ENCODE measurements at places on chromosomes 5 and 9. TPM values are rescaled to one million over a fixed set of nuclear protein-coding genes. Genes with fewer than 3 reads are reported as not detected.
A peak's percentile ranks its signal among the peaks of the same experiment; 100 is the strongest.

FLT4 gene
- 4.9 TPM for total RNA-seq

MPDZ gene
- 13.2 TPM for total RNA-seq

- DNase-seq = no peak
- no peaks in the 10 kb centered on the region for H3K27me3 ChIP-seq
- no peak overlapping the region for H3K4me3 ChIP-seq
- H3K27ac ChIP-seq = no peak overlapping the region
Measured at GRCh38 chr9:80926611-80927010, 762.7 kb downstream of the TLE1 start.

GRCh38 chr5:178371362-178372111 is 138.9 kb upstream of the PHYKPL start:
- H3K4me3 ChIP-seq = no peak overlapping the region
- no peak overlapping the region for H3K27ac ChIP-seq
- no peaks in the 10 kb centered on the region for H3K36me3 ChIP-seq
- DNase-seq = no peak

GRCh38 chr9:79334001-79334400 is 237.8 kb upstream of the TLE4 start:
- H3K4me1 ChIP-seq = no peaks in the 10 kb centered on the region
- no peak for DNase-seq
- no peak overlapping the region for H3K4me3 ChIP-seq
- H3K36me3 ChIP-seq = no peaks in the 10 kb centered on the region
- no peak overlapping the region for H3K27ac ChIP-seq
- no peaks in the 10 kb centered on the region for H3K27me3 ChIP-seq

DNA sequence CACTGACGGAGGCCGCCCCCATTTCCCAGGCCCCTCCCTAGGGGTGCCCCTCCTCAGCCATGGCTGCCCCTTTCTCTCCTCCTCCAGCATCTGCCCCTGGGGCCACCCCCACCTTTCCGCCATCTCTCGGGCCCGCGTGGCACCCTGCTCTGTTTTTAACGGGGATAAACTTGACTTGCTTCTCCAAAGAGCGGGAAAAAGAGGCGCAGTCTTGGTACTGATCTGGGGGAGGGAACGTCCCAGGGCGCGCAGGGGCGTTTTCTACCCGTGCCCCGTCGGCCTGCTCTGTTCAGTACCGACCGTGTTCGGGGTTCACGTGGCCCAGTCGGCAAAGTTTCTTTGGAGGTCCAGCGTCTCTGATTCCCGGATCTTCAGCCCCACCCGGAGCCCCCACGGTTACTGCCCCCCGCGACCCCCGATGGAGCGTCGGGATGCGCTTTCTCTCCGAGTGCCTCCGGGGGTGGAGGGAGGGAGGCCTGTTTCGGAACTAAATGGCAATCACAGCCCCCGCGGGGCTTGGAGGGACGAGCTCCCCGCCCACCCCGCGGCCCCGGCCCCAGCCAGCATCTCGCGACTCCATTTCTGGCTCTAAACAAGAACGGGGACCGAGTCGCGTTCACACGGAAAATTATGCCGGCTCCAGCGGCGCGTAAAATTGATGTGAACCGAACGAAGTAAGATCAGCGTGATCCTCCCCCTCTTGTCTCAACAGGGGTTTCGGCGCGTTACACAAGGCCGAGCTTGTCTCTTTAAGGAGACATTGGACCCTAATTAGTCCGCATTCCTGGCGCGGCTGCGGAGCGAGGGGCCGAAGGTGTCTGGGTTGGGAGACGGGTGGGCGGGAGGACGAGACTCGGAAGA is 1.1 kb upstream of the TLE4 start:
- peaks cover 12% of the 10 kb centered on the region for H3K27me3 ChIP-seq
- peaks cover 17% of the 10 kb centered on the region for H3K4me1 ChIP-seq
- no peaks in the 10 kb centered on the region for H3K36me3 ChIP-seq
- peak overlapping the region; percentile 88 for H3K27ac ChIP-seq
- DNase-seq = peak; percentile 47
- peak overlapping the region; percentile 75 for H3K4me3 ChIP-seq

DNA sequence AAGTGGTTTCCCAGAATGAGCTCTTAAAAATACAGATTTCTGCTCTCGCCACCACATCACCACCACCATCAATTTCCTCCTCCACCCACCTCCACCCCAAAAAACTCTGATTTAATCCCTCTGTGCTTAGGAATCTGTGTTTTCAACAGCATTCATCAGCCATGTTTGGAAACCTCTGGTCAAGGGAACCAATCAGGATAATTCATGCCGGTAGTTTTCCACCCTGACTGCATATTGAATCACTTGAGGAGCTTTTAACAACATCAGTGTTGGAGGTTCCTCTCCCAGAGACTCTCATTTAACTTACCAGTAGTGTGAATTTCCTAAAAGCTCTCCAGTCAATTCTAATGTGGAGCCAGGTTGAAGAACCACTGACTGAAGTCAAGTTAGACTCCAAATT is 46.0 kb upstream of the DAB2 start:
- peaks cover 6% of the 10 kb centered on the region for H3K4me1 ChIP-seq
- no peak overlapping the region for H3K27ac ChIP-seq
- no peaks in the 10 kb centered on the region for H3K36me3 ChIP-seq
- H3K4me3 ChIP-seq = no peak overlapping the region
- DNase-seq = no peak
- no peaks in the 10 kb centered on the region for H3K27me3 ChIP-seq

DNA sequence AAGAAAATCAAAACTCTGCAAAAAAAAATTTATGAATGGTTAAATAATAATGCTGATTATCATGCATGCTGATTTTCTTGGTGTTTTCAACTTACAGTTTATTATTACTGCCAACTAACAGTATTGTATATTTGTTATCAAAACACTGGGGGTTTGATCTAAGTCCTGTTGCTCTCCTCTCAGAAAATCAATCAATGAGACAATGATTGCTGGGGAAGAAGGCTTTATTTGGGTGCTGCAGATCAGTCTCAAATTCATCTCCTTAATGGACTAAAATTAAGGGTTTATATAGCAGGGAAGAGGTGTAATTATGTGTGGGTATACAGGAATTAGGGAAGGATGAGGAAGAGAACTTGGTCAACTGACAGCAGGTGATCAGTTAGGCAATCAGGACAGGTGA is 565.5 kb upstream of the CDH6 start:
- no peak overlapping the region for H3K27ac ChIP-seq
- no peaks in the 10 kb centered on the region for H3K27me3 ChIP-seq
- H3K4me3 ChIP-seq = no peak overlapping the region
- H3K4me1 ChIP-seq = no peaks in the 10 kb centered on the region
- no peaks in the 10 kb centered on the region for H3K36me3 ChIP-seq
- DNase-seq = no peak

DNA sequence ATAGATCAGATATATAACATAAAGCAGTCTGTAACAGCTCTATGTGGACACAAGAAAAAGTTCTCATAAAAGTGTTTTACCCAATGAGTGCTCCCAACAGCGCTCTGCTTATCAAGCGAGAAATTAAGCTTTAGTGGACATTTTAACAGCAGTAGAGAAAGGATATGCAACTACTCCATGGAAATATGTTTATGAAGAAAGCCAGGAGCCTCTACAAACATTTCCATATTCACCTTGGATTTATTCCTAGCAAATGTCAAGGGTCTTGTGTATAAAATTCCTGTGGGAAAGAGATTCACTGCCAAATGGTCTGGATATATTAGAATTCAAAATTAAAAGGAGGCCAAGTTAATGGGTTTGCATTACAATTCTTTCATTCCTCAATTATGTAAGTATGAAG is 66.5 kb downstream of the DTWD2 start:
- H3K27me3 ChIP-seq = no peaks in the 10 kb centered on the region
- no peaks in the 10 kb centered on the region for H3K36me3 ChIP-seq
- no peak overlapping the region for H3K4me3 ChIP-seq
- H3K27ac ChIP-seq = no peak overlapping the region
- no peak for DNase-seq
- no peaks in the 10 kb centered on the region for H3K4me1 ChIP-seq

DNA sequence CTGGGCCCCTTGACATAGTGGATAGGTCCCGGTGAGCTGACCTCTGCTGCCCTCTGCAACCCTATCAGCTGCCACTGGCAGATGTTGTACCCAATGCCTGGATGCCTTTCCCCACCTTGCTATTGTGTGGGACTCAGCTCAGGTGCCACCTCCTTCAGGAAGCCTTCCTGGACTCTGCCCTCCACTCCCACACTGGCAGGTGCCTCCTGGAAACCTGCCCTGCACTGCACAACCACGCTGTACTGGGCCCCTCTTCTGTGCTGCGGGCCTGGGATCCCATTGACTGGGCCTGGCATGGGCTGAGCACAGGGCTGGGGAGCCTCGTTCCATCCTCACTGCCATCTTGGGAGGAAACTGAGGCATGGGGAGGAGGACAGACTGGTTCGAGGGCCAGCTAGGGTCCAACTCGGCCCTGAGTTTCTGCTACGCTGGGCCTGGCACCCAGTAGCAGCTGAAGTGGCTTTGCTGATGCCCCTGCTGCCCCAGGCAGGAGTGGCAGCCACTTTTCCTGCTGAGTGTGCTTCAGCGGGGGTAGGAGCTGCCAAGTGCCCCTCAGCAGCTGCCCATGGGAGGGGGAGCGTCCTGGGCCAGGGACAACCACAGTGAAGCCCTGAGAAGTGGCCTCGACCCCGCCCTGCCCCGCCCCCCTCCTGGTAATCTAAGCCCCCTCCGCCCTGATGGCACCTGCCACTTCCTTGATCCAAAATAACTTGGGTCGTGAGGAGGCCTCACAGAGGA is 1.3 kb downstream of the AK1 start:
- H3K4me3 ChIP-seq = no peak overlapping the region
- H3K27me3 ChIP-seq = no peaks in the 10 kb centered on the region
- H3K27ac ChIP-seq = peak overlapping the region; percentile 90
- H3K4me1 ChIP-seq = peaks cover 38% of the 10 kb centered on the region
- DNase-seq = peak; percentile 42

DNA sequence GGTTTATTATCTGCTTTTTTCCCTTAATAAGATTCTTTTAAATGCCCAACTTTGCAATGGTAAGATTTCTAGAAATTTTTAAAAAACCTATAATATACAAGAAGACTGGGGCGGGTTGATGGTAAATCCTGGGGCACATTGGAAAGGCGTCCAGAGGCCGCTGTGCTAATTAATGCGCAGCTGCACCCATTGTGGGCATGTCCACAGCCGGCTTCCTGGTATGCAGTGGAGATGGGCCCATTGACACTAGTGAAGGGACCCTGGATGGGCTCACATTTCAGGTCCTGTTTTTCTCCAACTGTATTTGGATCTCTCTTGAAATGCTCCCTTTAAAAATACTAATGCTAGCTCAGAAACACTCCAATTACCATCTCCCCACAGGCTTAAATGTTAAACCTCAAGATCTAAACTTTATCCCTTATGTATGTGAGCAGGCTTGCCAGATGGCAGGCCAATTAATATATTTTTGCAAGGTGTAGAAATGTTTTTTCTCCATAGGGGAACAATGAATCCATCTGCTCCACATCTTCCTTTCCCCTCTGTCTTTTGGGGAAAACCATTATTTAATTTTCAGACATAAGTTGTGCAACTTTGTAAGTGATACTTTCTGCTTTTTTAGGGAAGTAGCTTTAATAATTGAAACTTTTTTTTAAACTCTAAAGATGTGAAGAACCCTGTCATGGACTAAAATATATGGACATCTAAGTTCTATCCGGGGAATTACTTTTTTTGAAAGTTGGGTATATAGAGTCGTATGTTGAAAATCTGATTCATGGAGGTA is 177.3 kb downstream of the CD180 start:
- peaks cover 21% of the 10 kb centered on the region for H3K4me1 ChIP-seq
- H3K27me3 ChIP-seq = no peaks in the 10 kb centered on the region
- no peak overlapping the region for H3K4me3 ChIP-seq
- H3K27ac ChIP-seq = no peak overlapping the region
- no peak for DNase-seq
- H3K36me3 ChIP-seq = no peaks in the 10 kb centered on the region
